ENCODE measurements at places on chromosomes 13 and 19.

- DNase-seq: no peak
Measured at GRCh38 chr19:18326772-18327171, 3.9 kb upstream of the LSM4 start.

DNA sequence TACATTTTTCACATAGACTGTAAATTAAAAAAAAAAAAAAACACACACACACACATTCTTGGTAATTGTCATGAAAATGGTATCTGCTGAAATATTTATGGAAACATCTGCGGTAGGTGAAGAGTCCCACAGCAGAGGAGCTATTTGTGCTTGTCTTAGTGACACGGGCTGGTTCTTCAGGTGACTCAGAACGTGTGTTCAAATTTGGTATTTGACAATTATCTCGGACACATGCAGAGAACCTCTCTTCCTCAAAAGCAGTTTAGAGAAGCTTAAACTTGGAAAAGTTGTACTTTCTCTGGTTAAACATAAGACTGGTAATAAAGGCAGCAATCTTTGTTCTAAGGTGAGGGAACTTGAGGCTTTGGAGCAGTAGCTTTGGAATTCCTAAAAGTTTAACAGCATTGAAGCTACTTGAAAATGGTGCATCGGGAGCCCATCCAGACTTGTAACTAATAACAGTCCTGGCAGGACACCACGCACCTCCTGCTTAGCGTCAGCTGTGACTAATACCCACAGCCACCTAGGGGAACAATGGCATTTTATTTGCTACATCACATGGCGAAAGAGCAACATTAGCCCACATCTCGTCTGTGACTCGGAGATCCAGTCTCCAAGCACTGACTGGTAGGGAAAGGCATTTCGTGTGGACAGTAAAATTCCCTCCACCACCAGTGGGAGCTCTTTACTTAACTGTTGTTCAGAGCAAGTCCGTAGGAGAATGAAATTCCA is 1505.1 kb upstream of the SLC10A2 start:
- DNase-seq: no peak

GRCh38 chr19:5154129-5154798 is 185.4 kb downstream of the KDM4B start:
- DNase-seq: no peak

DNA sequence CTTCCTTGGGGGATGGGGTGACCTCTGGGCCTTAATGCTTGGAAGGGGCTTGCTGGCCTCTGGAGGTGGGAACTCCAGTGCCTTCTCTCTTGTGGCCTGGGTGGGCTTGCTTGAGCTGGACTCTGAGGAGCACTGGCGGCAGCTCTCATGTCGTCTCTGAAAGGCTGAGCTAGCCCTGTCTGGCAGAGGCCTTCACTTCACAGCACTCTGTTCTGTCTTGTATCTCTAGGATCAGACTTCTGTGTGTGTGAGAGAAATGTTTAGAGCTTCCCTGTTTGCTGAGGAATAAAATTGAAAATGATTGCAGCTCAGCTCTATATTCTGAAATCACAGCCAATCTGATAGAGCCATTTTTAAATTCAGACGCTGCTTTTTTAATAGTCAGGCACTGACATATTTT is 185.3 kb downstream of the KCNRG start:
- no peak for DNase-seq

DNA sequence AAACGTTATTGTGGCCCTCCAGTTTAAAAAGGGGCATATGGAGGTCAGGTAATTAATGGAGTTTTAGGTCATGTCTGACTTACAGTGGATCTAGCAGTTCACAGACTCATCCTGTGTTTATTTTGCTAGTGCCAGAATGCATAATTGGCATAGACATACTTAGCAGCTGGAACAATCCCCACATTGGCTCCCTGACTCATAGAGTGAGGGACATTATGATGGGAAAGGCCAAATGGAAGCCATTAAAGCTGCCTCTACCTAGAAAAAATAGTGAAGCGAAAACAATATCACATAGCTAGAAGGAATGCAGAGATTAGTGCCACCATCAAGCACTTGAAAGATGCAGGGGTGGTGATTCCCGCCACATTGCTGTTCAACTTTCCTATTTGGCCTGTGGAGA is 610.7 kb downstream of the SLITRK5 start:
- DNase-seq: no peak

DNA sequence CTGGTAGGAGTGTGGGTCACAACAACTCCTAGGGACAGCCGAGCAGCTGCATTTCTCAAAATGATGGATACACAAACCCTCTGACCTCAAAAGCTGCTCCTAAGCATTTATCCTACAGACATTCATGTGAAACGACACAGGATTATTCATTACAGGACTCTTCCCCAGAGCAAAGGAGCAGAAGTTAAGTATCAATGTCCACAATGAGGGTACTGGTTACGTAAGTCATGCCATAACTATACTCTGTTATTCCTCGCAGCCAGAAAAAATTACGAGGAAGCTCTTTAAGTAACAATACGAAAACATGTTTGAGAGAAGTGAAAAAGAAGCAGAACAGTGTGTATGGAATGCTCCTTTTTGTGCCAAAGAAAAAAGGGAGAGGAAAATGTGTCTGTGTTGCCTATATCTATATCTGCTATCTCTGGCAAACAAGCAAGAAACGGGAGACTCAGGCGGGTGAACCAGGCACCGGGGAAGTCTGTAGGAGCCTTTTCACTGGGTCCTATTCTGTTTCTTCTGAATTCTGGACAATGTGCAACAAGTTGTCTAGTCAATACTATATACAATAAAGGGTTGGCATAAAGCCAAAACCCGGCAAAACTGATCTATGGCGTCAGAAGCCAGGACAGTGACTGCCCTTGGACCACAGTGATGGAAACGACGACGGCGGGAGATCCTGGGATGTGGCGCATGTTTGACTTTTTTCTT is 1.3 kb downstream of the ISOC2 start:
- DNase-seq: no peak

DNA sequence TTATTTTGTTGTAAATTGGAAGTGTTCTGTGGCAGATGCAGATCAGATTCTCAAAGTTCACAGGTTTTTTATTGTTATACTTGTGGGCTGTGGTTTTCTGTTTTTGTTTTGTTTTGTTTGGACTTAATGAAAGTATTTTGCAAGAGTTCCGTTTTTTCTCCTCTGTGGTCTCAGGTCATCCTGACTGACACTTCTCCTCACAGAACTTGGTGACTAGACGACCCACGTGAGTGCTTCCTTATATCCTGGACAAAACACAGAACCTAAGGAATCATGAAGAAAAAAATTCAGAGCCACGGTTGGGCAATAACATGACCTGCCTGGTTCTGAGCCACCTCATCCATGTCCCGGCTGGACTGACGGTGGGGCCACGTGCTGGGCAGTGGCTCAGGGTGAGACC is 2.5 kb upstream of the RFPL4AL1 start:
- no peak for DNase-seq

GRCh38 chr19:20247016-20247683 is 80.1 kb downstream of the ZNF486 start:
- no peak for DNase-seq

GRCh38 chr13:44272692-44273091 is 100.9 kb upstream of the SERP2 start:
- no peak for DNase-seq

DNA sequence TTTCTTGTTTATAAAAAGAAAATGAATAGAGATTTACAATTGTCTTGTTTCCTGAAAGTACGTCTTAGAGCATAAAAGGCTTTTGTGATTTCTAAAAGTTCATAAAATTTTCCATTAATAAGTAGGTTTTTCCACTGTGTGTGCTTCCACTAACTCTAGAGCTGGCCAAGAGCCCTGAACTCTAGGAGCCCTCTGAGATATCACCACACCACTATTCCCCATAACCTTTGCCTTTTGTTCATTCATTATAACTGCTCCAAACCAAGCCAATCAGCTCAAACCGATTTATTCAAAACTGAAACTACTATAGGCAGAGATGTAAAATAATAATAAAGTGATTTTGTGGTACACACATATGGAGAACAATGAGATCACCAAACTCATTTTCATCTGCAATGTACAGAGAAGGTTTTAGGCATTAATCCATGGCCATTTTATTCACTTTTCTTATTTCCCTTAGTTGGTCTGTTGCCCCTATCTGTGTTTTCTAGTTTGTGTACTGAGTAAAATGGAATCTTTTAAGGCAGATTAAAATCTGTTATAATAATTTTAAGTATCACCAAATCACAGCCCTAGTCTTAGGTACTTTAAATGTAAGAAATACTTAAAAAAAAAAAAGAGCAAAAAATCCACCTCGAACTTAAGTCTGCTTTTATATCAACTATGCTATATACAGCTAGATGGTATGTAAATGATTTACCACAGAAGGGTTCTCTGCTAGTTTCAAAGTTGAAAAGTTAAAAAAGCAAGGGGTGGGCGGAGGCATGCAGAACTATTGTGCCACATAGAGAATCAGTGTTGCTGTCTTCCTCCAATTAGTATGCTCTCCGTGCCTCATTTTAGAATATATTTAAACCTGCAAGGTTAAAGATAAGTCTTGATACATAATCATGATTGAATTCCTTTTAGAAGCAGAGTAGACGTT is 311.3 kb downstream of the KLF12 start:
- no peak for DNase-seq

DNA sequence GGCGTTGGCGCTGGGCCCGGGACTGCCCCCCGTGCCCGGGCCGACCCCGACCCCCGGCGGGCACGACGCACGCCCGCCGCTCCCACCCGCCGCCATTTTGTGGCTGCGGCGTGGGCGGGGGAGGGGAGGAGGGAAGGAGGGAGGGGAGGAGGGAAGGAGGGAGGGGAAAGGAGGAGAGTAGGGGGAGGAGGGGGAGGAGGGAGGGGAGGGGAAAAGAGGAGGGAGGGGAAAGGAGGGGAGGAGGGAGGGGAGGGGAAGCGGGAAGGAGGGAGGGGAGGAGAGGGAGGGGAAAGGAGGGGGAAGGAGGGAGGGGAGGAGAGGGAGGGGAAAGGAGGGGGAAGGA is at the start of gene BTBD2:
BTBD2 (minus strand) TSS at position 107 of the 343 bp plus-strand sequence; CDS start at position 96, 11 bp downstream.
- peak; percentile 46 for DNase-seq

GRCh38 chr19:6062274-6062673 is 48.0 kb downstream of the RFX2 start:
- no peak for DNase-seq

- no peak for DNase-seq
Measured at GRCh38 chr13:32408296-32409000, 19.5 kb downstream of the N4BP2L1 start.

GRCh38 chr19:32357720-32358119 is 12.3 kb downstream of the ZNF507 start:
- DNase-seq: no peak

GRCh38 chr19:42529248-42529764 is 1.0 kb upstream of the CEACAM1 start:
- DNase-seq: peak; percentile 45

DNA sequence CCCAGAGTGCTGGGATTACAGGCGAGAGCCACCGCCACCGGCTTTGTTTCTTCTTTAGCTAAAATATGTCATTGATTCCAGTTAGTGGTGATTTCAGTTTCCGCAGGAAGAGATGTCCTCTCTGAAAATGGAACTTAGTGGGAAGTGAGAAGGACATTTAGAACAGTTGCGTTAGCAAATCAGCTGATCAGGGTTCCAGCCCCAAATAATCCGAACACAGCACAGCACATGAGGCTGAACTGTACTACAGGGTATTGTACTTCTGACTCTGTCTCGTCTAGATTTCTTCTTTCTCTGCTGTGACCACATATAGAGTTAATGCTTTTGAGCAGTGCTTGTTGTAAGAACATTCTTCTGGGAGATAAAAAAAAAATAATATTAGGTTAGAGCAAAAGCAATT is 314.4 kb downstream of the MYO16 start:
- no peak for DNase-seq

GRCh38 chr13:113641426-113641825 is 16.6 kb downstream of the ATP4B start:
- no peak for DNase-seq

DNA sequence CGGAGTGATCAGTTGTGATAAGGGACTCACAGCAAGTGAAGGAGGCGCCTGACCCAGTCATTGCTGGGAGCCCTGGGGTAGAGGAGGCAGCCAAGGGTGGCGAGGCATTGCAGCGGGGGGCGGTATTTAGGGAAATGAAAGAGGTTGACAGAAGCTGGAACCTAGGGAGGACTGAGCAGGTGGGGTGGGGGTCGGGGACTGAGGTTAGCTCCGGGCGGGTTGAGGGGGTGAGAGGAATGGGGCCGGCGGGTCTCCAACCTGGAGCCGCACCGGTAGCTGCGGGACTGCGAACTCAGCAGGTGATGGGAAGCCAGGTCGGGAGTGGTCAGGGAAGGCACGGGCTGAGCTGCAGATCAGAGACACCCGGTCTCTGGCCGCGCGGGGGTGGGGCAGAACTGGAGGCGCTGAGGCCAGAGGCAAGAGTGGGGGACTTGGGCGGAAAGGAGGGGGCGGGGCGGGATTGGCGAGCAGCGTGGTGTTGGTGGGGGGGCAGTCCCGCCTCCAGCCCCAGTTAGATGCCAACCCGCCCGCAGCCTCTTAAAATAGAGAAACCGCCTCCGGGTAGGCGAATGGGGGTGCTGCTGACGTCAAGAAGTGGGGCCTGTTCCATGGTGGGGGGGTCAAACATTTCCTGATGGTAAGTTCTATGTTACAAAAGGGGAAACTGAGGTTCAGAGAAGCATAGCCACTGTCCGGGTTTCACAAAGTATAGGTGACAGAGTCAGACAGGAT is 1.5 kb downstream of the MAST3 start:
- no peak for DNase-seq

- peak; percentile 45 for DNase-seq
Measured at GRCh38 chr19:10230173-10230860, 814 bp downstream of the S1PR2 start.

GRCh38 chr19:772730-773436 is 22.0 kb downstream of the MISP start:
- DNase-seq: no peak

- no peak for DNase-seq
Measured at GRCh38 chr13:60837806-60838205, 440.8 kb downstream of the TDRD3 start.

GRCh38 chr13:89401264-89401675 is 1730.1 kb downstream of the SLITRK5 start:
- DNase-seq: no peak

DNA sequence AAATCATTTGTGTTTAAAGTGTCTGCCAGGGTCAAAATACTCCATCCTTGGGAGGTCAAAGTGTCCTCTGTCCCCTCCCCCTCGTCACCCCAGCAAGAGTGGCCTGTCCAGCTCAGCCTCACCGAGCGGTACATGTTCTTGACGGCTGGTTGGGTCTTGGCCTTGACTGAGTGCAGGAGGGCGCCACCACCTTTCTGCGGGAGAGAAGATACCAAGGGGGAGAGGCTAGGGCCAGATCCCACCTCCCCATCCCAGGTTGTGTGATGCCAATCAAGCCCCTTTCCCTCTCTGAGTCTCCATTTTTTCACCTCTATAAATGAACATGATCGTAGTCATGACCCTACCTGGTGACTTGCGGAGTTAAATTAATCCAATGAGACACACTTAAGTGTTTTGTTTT is 6.1 kb downstream of the CRB3 start:
- no peak for DNase-seq

GRCh38 chr13:114076329-114077090 is 55.9 kb downstream of the RASA3 start:
- no peak for DNase-seq

- DNase-seq: no peak
Measured at GRCh38 chr19:39307046-39307821, 11.0 kb downstream of the IFNL1 start.
